ENCODE measurements at places on chromosomes 2 and 18.

DNA sequence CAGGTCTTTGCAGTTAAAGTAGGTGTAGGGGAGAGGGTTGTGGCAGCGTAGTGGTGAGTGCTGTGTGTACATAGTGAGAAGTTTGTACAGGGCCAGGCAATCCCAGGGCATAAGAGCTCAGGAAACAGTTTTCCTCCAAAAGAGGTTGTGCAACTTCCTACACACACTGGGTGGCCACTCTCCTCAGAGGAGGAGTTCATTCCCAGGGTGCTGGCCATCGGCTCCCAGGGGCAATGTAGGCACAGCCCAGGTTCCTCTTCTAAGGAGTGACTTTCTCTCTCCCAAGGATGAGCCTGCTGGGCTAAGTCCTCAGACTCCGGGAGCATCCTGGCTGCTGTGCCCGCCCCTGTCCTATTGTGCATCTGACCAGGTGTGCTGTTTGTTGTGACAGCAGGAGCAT, 3.0 kb downstream of the ACOXL start:
- no peak for DNase-seq

- DNase-seq: peak; percentile 28
Measured at GRCh38 chr2:240622531-240623235, 2.6 kb upstream of the GPR35 start.

- no peak for DNase-seq
Measured at GRCh38 chr2:203143391-203143790, 95.4 kb upstream of the CYP20A1 start.

DNA sequence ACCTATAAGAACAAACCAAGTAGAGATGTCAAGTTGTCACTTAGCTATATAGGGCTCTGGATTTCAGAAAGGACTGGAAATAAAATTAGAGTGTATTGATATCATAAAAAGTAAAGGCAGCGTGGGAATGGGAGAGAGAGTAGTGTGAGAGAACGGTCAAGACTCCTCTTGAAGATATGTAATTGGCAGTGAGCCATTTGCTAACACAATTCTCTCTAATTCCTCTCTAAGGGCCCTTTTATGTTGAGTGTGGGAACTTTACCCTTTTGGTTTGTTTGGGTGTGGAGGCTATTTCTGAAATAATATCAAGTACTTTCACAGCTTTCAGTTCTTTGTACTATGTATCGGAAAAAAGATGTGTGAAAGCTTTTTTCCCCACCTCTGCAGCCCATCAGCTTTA, 196.8 kb downstream of the LRRTM4 start:
- DNase-seq: no peak

All from stimulated activated CD8-positive, alpha-beta memory T cell treated with anti-CD3 and anti-CD28 coated beads, Interleukin-12 subunit alpha, Interleukin-12 subunit beta, amount 100 ng/mL, for 4 hours (primary cell).